ENCODE measurements at places on chromosomes 1 and 21. TPM values are rescaled to one million over a fixed set of nuclear protein-coding genes. Genes with fewer than 3 reads are reported as not detected.

DNA sequence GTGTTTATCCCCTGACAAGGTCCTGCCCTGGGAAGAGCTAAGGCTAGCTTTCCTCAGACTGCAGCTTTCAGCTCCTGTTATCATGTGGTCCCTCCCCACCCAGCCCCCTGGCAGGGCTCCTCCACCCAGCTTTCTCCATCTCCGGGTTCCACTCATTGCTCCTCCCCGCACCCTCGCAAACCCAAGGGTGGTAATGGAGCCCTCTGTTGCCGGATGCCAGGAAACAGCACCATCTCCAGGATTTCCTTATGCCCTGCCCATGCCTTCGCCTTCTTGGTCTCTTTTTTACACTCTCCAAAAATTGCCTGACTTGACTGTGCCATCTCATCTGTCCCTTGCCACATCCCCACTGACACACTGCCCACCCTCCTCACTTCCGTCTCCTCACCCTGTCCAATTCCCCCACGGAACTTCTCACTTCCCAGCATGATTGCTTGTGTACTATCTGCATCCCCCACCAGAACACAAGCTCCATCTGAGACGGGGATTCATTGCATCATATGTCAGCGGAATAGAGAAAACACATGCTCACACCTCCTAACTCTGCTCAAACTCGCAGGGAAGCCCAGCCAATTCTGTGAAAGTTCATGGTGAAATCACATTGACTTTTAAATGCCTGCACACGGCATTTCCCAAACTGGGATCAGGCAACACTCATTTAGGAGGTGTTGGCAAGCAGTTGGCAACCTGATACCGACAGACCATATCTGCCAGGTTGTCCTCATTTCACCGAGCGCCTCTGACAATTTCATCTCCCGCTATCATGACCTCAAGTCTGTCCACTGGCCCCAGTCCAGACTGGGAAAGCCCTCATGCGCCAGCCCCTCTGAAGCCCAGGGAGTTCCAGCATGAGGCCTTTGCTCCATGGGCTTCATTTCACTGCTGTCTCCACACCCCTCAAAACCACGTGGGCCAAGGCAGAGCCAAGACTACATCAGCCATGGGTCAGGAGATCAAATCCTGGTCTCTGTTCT lies 201.1 kb downstream of the MATN1 start:
- DNase-seq = no peak

DNA sequence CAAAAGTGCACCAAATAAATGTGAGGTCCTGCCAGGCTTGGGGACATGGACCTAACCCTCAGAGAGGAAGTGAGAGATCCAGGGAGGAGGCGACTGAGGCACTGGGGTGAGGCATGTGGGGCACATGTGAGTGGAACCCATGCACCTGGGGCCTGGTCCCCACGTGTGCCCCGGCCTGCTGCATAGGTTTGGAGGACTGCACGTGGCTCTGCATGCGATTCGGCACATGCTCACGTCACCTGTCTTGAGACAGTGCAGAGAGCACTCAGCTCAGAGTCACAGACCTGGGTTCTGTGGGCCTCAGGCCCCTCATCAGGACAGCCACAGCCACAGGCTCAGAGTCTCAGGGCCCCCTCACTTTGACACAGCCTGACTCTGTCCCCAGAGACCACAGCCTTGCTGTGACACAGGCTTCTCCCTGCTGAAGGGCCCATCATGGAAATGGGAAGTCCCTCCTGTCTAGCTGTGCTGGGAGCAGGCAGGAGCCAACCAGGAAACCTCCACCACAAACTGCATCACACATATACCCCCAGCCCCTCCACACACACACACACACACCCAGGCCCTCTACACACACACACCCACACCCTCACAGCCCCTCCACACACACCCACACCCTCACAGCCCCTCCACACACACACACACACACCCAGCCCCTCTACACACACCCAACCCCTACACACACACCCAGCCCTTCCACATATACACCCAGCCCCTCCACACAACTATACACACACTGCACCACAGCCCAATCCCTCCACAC lies 48.2 kb downstream of the SLC9A1 start:
- no peak for DNase-seq

GRCh38 chr1:9417695-9418094 lies 121.6 kb upstream of the SLC25A33 start:
- no peak for DNase-seq

DNA sequence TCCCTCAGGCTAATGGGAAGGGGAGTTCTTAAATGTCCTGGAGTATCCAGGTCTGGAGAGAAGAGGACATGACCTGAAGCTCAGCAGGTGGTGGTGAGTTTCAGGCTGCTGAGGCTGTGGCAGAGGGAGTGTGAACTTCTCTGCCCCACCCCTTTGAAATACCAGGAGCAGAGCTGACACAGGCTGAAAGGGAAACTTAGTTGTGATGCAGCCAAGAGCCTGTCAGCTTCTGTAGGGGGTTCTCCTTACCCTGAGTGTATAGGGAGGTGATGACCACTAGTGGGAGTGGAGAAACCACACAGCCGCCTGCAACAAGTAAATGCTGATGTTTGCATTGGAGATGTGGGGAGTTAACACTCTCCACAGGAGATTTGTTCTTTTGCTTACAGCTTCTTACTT lies 152.3 kb downstream of the FCRL5 start:
- DNase-seq = no peak

GRCh38 chr1:41545996-41546832 lies 61.7 kb upstream of the EDN2 start:
- no peak for DNase-seq

- no peak for DNase-seq
These were observed 2.0 kb downstream of the ZDHHC18 start for GRCh38 chr1:26828411-26828991.

DNA sequence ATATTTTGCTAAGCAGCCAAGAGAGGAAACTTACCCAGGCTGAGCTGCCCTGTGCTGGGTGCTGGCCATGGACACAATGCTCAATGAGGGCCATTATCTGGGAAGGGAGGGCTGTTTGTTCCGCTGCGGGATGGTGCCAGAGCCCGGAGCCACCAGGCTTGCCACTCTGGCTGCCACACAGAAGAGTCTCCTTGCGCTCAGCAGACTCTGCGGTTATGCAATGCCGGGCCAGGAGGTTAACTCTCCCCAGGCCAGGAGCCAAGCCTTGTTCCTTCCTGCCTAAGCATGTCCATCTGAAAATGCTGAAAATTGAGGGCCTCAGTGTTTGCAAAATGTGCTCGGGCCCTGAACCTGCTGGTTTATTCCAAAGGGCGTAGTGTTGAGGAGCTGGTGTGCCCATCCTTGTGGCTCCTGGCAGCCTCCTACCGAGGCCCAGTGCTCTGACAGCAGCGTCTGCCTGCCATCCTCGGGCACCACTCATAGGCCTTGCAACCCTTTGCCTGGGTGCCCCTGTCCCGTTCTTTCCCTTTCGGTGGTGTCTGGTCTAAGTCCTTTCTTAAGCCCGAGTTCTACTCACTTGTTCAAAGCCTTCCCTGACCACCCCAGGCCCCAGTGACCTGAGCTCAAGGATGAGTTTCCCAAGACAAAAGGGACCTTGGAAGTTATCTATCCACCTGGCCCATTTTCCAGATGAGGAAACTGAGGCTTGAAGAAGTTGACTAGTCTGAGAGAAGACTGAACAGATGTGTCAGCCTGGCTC lies 133.8 kb upstream of the EDN2 start:
- peak; percentile 86 for DNase-seq

- DNase-seq = no peak
These were observed 1.2 kb downstream of the ITGA10 start for GRCh38 chr1:145908653-145909052.

DNA sequence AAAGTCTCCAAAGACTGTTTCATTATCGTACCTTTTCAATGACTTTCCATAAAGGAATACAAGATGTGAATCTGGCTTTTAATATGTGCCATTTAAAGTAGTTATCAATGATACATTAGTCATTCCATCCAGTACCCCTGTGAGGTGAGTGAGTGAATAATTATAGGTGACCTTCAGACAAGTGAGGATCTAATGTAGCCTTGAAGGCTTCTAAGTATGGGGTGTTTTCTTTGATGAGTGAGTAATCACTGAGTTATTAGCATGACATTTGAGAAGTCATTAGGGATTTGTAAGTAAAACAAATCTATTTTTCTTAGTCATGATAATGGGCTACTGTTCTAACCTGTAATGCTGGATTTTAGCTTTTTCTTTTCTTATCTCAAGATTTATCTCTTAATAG lies 831.4 kb downstream of the ADGRL2 start:
- no peak for DNase-seq

DNA sequence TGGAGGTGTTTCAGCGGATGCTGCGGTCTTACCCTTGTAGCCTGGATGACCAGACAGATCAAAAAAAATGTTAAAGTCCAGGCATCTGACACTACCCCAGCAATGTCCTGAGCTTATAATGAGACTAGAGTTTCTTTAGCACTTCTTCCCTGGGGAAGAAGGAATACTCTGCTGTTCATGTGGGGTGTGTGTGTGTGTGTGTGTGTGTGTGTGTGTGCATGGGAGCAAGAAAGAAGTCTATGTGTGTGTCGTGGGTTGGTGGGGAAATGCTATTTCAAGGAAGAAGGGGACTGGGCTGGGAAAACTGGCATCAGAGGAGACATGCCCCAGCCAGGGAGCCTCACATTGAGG lies 3.0 kb upstream of the RASSF5 start:
- no peak for DNase-seq

DNA sequence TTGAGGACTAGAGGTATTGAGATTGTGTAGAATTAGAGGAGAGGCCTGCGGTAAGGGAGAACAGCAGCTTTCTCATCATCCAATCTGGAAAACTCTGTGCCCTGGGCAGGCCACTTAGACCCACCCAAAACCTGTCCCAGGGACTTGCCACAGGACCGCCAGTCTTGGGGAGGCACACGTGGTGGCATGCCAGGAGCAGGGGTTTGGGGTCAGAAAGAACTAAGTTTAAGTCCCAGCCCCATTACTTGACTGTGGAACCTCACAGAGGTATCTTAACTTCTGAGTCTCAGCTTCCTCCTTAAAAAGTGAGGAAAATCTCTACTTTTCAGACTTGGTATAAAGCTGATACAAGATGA lies 356.6 kb downstream of the HHAT start:
- no peak for DNase-seq

DNA sequence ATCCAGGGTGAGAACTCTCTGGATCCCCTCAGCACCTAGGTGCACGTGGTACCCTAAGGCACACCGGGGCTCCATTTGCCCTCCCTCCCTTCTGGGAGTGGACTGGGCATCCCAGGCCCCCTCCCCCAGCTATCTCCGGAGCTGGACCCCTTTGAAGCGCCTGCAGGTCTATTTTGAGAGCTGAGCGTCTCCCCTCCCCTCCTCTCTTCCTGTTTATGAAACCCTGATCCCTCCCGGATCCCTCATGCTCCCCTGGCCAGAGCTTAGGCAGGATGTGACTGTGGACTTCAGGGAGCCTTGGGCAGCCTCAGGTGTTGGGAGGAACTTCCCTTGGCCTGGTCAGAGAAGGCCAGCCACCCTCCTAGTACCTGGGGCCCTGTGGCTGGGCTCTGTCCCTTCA lies 10.2 kb downstream of the RPS6KA1 start:
- DNase-seq = no peak

DNA sequence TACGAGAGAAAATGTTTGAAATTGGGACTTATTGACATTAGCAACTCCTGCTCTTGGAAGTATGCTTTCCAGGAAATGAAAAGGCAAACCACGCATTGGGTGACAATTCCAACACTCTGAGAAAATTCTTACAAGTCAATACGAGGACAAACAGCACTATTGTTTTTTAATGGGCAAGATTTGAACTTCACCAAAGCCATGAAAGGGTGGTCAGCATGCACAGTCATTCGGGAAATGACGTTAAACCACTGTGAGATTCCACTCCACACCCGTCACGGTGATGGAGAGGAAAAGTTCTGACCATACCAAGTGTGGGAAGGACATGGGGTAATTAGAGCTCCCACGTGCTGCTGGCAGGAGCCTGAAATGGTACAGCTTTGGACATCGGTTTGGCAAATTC lies 12.2 kb upstream of the PRXL2B start:
- DNase-seq = no peak

DNA sequence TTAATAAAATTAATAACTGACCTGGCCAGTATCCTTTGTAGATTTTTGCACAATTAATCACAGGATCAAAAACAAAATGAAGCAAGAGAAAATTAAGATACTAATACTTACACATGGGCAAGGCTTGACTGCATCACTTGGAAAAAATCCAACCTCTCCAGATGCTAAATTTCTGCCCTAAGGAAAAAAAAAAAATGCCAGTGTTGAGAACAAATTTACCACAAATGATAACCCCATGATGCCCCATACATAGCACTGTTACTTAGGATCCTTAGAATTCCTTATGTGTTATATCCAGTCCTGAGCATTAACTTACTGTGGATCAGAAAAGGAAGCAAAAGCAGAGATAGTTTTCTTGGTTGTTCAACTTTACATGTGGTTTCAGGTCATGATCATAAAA lies 347.5 kb downstream of the VAV3 start:
- DNase-seq = no peak

- DNase-seq = no peak
These were observed 297.8 kb downstream of the BRINP3 start for GRCh38 chr1:190179817-190180216.

GRCh38 chr21:42523941-42524340 lies 10.3 kb downstream of the SLC37A1 start:
- DNase-seq = no peak

- DNase-seq = no peak
These were observed 9.1 kb upstream of the KYAT3 start for GRCh38 chr1:89001510-89001909.

DNA sequence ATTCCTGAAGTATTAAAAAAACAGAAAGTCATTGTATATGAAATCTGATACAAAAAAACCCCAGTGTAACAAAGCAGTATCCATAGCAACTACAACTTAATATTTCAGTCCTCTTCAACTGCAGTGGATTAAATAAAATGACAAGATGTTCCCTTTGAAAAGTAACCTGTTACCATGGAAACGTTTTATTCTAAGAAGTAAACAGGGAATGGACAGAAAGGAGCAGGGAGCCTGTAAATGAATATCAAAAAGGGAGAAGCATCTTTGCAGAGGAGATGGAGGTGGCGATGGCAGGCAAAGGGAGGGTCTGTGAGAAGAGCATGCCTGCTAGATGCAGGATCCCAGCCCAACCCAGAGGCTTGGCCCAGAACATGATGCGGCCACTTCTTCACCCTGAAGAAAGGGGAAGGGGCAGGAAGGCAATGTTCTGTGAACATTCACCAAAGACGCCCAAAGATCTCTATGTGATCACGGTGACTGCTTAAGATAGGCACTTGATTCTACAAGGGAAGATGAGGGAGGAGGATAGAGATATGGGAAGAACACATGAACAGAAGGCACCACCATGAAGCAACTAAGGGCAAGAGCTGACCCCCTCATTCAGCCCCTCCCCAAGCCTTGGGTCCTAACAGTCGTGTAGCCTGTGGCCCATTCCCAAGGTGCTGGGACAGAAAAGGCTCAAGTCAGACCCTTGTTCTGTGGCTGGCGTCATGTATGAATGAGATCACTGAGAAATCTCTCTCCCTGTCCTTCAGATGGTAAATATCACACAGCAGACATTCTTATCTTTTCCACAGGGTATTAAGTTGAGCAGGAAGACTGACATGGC lies 200.0 kb downstream of the SLC45A1 start:
- no peak for DNase-seq

The LGR6 gene
- polyA plus RNA-seq = 6.1 TPM

The SPRR2A gene
- not detected for polyA plus RNA-seq

The FMO2 gene
- 2.5 TPM for polyA plus RNA-seq

The PARS2 gene
- polyA plus RNA-seq = 5.1 TPM

The LAD1 gene
- polyA plus RNA-seq = 0.50 TPM

The ERICH3 gene
- polyA plus RNA-seq = 16.0 TPM

The OR14I1 gene
- polyA plus RNA-seq = not detected
